ENCODE measurements at places on chromosomes 7 and 10.

GRCh38 chr10:95193944-95194343, at the start of gene ACSM6:
Gene ACSM6, plus strand, starts transcription at chr10:95194238. Its CDS starts 248 bp downstream, at chr10:95194486.
- DNase-seq = no peak

DNA sequence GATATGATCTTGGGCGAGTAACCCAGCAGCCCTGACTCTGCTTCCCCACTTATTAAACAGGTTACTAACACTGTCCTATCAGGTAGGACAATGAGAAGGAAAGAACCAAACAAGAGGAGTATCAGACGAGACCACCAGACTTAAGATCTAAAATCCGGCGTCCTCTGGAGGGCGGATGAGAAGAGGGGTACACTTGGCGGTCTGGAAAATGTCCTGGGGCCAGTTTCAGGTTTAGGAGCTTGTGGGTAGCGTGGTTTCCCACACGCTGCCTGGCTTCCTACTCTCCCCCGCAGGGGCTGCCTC, 635 bp downstream of the ZNF32 start:
- no peak for DNase-seq

DNA sequence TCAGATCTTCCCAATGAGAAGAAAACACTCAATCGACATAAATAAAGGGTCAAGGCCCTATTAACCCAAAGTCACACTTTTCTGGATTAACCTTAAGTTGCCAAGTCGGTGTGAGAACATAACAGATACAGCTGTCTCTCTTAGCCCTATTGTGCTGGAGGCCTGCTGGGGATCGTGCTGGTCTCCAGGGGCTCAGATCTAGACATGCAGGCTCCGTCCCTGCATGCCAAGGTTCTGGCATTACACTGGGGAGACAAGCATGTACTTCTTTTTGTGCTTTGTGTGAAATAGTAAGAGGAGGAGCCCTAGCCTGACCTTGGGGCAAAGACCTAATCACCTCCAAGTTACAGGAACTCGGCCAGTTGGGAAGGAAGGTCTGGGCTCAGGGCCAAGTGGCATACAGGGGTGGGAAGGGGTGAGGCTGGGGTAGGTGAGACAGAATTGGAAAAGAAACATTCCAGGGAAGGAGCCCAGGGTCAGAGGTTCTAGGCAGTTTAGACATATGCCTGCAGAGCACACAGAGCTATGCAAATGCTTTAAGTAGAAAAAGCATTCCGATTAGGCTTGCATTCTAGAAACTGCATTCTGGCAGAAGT, 216.4 kb downstream of the HECW1 start:
- DNase-seq = no peak

- no peak for DNase-seq
Measured at GRCh38 chr7:96122746-96123145, 199.2 kb downstream of the SLC25A13 start.

DNA sequence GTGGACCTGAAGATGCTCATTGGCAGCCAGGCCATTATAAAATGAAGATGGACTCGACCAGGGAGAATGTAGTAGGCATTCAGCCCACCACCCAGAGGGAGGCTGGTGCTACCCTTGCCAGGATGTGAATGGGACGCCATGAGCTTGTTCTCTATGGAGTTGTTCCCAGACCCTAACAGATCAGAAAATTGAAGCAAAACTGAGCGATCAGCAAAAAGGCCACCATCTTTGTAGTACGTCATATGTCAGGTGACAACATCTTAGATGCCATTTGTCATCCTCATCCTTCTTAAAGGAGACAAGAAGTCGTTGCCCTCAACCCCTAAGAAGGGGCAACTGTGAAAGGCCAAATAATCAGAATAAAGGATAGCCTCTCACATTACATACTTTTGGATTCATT, 61.7 kb downstream of the DOCK1 start:
- no peak for DNase-seq

- no peak for DNase-seq
Measured at GRCh38 chr10:24205821-24206220, 3.1 kb upstream of the KIAA1217 start.

GRCh38 chr10:114553436-114553835, 104.6 kb downstream of the ABLIM1 start:
- no peak for DNase-seq

GRCh38 chr7:909358-910329, 33.3 kb downstream of the GET4 start:
- no peak for DNase-seq

DNA sequence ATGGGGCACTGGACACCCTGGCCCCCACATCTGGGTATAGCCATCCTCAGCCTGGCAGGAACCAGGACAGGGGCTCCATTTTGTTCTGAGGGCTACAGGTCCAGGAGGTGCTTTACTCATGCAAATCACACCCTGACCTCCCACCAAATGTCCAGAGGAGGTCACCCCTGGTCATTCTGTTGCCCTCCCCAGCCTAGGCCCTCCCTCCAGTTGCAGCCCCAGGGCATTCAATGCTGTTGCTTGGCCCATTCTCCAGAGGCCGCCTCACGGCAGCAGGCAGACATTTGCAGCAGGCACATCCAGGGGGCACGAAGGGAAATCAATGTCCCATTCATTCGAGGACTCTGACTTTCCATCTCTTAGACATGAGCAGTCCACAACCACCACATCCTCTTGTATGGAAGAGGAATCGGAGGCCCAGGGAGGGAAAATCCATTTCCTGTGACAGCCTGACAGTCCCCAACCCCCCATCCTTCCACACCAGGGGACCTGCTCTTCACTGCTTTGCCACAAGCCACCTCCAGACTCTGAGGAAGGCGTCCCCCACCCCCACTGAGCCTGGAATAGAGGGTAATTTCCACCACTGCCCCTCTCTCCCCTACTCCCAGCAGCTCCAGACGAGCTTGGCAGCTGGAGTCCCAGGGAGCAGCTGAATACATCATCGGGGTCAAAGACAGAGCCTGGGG, 76.2 kb upstream of the UNC5B start:
- no peak for DNase-seq

GRCh38 chr7:50725774-50726173, 56.9 kb downstream of the GRB10 start:
- DNase-seq = no peak

DNA sequence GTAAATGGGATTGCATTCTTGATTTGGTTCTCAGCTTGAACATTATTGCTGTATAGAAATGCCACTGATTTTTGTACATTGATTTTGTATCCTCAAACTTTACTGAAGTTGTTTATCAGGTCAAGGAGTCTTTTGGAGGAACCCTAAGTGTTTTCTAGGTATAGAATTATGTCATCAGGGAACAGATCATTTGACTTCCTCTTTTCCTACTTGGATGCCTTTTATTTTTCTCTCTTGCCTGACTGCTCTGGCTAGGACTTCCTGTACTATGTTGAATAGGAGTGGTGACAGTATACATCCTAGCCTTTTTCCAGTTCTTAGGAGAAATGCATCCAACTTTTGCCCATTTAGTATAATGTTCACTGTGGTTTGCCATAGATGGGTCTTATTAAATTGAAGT, 48.8 kb downstream of the ANXA8 start:
- DNase-seq = no peak

DNA sequence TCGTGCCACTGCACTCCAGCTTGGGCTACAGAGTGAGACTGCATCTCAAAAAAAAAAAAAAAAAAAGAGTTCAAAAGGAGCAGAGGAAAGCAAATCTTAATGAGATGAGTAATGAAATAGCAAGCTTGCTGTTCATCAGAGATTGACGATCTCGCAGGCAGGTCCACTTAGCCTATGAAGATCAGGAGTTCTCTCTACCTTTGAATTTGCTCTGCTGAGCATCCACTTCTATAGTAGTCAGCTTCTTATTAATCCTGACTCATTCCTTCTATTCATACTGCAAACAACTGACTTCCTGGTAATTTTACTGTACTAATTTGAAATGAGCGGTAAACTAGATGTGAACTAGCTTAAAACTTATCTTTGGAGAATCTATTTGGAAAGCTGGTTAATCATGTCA, 1014.6 kb downstream of the GATA3 start:
- no peak for DNase-seq

- DNase-seq = peak; percentile 26
Measured at GRCh38 chr10:127907411-127908105, 655 bp downstream of the PTPRE start.

DNA sequence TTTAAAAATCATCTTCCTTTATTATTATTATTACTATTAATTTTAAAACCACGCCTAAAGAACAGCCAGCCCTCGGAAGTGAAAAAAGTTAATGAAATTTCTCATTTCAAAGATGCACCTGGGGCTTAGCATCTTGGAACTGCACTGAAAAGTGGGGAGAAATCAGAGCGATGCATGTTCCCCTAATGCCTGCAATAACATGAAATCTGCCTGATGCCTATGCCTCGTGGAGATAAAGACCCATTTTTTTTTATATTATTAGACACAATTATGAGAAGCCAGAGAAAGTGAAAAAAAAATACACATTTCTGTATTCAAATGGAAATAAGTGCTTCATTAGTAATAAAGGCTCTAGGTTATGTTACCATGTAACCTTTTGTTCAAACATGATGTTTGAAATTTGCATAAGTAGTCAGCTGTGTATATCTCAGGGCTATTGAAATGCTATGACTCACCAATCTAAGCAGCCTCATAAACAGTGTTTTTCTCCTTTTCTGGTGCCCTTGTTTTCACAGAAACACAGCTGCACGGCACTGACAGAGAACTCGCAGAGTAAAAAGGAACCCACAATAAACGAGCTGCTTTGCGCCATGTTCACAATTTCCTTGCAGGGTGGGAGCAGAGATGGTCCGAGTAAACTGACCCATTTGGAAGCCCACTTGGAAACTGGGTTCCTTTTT, 175.8 kb upstream of the PRKCQ start:
- DNase-seq = no peak

- DNase-seq = peak; percentile 34
Measured at GRCh38 chr7:101308245-101309085, 13.1 kb downstream of the IFT22 start.

- DNase-seq = no peak
Measured at GRCh38 chr7:148050492-148051158, 539.9 kb upstream of the C7orf33 start.

DNA sequence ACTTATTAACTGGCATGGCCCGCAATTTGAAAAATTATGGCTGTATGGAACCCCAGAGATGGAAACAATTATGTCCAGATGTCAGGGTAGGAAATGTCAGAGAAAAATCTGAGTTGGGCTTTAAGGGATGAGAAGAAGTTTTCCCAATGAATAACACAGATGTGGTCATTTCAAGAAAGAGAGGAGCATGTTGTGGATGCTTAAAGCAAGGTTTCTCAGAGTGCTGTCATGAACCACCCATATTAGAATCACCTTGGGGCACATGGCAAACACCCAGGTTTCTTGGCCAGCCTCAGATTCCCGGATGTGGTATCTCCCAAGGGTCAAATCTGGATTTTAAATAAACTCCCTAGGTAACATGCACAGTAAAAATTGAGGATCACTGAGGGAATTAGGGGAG, 43.6 kb downstream of the LAMB4 start:
- DNase-seq = no peak

GRCh38 chr10:47424231-47424630, 40.1 kb upstream of the ZNF488 start:
- no peak for DNase-seq

GRCh38 chr10:72238392-72239175, 22.5 kb upstream of the ASCC1 start:
- DNase-seq = no peak

DNA sequence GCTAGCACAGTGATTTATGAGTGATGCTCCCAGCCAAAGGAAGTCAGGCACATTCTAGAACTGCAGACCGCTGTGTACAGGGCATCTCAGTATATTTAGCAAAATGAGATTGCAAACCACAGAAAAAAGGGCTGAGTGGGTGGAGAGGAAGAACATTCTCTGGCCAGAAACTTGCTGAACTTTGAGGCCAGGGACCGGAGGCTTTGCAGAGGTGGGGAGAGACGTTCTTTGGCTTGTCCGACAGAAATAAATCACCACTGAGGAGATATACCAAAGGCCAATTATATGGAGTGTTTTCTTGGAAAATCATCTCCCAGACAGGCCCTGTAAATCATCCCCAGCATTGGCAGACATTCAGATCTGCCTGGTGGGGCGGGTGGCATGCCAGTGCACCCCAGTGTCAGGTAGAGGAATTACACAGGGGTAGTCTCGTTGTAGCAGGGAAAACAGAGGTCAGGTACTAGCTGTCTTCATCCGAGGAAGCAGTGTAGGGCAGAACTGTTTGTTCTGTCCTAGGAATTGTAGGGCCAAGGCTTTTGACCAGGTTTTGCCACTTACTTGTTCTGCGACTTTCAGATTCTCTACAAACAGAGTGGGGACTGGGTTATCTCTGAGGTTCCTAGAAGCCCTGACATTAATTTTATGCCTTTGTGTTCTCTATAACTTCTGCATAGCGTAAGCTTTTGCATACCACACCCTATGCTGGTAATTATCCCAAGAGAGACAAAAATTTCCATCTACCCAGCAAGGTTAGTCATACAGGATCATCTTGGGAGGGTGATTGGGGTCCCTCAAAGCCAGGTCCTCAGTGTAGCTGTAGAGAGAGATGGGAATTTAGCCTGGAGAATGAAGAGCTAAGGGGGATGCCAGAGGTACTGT, 655.6 kb downstream of the LRMDA start:
- DNase-seq = no peak

- no peak for DNase-seq
Measured at GRCh38 chr7:68371985-68372384, 1226.3 kb upstream of the AUTS2 start.
